Activated CD4-positive, alpha-beta T cell treated with anti-CD3 and anti-CD28 coated beads, Interleukin-2, amount 50 U/mL, for 1 hour (primary cell): ENCODE measurements at places on chromosomes 5 and 9.
A peak's percentile ranks its signal among the peaks of the same experiment; 100 is the strongest.

DNA sequence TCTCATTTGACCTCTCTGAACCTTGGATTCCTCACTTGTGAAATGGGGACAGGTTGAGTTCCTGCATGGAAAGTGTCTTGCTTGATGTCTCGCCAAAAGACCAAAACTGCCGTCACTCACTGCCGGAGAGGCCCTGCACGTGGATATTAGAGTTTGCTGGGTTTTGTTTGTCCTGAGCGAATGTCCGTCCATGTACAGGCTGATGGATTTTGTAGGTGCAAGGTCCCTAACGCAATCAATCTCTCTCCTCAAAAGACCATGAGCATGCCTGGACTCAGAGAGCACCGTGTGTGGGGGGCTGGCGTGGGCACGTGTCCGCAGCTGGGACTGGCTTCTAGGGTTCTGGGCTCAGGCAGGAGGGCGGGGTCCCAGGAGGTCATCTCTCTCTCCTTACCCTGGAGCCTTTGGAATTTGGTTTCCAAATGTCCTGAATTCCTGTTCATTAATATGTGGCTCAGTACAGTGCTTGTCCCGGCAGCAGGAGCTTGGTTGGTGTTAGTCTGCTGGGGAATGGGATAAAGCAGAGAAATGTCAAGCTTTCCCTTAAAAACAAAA lies 146.0 kb upstream of the IER5L start:
- no peak for DNase-seq

DNA sequence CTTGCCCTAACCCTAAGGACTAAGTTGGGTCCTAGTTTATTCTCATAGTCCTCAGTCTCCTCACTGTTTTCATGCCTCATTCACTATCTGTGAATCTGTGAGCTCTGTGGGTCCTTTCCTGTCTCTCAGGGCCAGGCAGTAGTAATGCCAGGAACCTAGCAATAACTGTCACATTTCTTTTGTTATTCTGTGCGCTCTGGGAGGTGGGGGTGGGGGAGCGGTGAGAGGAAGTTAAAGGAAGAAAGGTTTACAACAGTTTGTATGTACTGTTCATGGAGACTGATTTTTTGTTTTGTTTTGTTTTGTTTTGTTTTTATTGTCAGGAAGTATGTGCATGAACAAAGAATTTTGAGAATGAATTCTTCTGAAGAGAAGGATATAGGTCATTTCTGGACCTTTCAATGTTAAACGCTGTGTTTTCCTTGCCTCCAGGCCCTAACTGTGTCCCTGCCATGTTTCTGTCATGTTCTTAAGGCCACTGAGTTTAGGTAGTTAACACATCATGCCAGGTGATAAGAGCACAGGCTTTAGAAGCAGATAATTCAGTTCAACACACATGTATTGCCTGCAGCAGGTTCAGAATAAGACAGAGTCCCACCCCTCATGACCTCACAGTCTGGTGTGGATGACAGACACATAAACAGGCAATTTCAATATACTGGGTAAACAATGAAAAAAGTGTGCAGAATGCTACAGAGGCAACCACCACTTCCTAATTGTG lies 13.3 kb upstream of the FEM1C start:
- no peak for DNase-seq

DNA sequence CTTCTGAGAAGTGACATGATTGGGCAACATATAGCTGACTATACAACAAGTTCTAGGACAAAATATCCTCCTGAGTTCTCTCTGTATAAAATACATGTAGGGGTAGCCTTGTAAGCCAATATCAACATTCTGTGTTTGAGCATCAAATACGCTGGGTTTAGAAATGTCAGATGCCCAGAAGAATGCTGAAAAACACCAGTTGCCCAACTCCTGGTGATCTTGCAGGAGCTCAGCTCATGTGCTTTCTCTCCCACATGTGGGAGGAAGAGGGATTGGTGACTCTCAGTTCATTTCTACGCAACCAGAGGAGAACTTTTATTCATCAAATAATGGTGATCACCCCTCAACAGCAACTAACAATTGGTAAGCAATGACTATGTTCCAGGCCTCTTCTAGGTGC lies 810.9 kb upstream of the ACO1 start:
- DNase-seq, result no peak

GRCh38 chr5:124257048-124257447 lies 489.4 kb downstream of the ZNF608 start:
- DNase-seq, result no peak

DNA sequence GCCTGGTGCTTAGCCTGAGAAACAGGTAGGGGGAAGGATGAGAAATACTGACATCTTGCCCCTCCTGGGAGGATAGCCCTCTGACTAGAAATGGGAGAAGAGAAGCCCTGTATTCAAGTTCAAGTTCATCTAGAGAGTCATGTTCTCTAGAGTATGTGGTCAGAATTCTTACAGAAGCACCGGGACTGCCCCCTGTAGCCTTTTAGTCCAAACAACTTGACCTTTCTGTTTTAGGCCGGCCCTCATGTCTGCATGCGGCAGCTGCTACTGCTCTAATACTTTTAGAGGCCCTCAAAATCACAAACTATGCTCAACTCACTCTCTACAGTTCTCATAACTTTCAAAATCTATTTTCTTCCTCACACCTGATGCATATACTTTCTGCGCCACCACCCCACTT lies 47.7 kb downstream of the PHAX start:
- DNase-seq, result no peak

- no peak for DNase-seq
Measured at GRCh38 chr5:115888027-115888426, 46.3 kb downstream of the AP3S1 start.

- DNase-seq, result no peak
Measured at GRCh38 chr5:131169810-131170539, 769 bp upstream of the LYRM7 start.

DNA sequence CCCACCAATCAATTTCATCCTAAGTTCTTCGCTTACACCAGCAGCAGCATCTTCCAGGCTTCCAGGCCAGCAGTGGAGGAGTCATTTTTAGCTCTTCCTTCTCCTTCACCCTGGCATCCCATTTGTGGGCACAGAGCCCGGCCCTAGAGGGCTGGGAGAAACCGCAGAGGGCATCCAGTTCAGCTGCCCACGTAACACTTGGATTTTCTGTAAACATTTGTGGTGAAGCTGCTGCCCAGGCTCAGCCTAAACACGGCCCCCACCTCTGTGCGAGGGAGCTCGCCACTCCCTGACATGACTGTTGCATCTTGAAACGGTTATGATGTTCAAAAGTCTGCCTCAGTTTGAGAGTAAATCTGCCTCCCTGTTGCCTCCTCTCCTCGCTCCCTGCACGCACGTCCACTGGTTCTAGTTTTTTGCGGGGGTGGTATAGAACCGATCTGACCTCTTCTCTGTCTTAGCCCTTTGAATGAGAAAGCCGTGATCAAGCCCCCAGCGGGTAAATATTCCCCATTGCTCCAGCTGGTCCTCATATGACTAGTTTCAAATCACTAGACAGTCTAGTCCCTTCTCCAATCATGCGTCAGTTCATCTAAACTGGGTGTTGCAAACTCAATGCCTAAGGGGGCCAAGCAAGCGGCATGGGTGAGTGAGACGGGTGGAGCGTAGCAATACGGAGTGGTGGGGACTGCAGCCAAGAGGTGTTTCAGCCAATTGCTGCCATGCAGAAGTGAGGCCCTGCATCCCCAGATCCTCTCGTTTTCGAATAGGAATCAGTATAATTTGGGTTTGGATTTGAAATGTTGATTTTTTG lies 34.9 kb upstream of the N4BP3 start:
- DNase-seq, result no peak

DNA sequence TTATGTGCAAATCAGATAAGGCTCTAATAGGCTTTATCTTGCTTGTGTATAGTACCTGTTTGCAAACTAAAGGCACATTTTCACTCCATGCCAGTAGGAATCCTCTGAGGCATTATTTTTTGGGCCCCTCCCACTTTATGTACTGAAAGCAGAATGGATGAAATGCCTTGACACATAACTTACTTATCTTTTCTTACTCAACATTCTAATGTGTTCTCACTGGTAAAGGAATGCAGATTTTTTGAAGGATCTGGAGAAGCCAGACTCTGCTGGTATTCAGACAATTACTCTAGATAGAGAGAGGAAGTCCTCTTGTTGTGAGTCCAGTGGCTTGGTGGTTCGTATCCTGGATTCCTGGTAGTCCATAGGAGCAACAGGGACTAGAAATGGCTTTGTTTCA lies 336.7 kb downstream of the CCDC171 start:
- no peak for DNase-seq

- DNase-seq, result no peak
Measured at GRCh38 chr9:108094676-108094993, 605.1 kb upstream of the KLF4 start.

GRCh38 chr9:114930056-114930812 lies at the start of gene TNFSF8:
TSS of gene TNFSF8 (minus strand) at chr9:114930591. CDS start at chr9:114930303, 288 bp downstream.
- DNase-seq, result peak; percentile 61

- DNase-seq, result no peak
Measured at GRCh38 chr5:135322271-135322670, 76.8 kb downstream of the MACROH2A1 start.

GRCh38 chr5:92741906-92742305 lies 839.1 kb downstream of the NR2F1-AS1 start:
- no peak for DNase-seq

DNA sequence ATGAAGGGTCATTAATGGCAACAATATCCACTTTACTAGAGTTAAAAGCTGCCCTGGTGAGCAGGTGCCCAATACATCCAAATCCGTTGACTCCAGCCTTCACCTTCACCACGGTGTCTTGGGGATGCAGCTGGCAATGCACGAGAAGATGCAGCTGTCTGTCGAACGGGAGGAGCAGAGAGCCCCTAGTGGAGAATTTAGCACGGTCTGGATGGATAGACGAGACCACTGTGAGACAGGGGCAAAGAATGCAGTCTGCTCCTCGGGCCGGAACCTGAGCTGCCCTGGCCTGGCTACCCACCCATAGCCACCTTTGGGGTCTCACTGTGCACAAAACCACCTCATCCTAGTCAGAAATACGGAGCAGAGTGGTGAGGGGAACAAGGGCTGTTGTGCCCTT lies 35.1 kb downstream of the ADRA1B start:
- DNase-seq, result no peak

- no peak for DNase-seq
Measured at GRCh38 chr9:131862261-131862660, 122.4 kb upstream of the RAPGEF1 start.

- DNase-seq, result no peak
Measured at GRCh38 chr9:106862110-106862820, 701 bp upstream of the ZNF462 start.

- peak; percentile 21 for DNase-seq
Measured at GRCh38 chr5:134077926-134078580, 36.4 kb upstream of the TCF7 start.

DNA sequence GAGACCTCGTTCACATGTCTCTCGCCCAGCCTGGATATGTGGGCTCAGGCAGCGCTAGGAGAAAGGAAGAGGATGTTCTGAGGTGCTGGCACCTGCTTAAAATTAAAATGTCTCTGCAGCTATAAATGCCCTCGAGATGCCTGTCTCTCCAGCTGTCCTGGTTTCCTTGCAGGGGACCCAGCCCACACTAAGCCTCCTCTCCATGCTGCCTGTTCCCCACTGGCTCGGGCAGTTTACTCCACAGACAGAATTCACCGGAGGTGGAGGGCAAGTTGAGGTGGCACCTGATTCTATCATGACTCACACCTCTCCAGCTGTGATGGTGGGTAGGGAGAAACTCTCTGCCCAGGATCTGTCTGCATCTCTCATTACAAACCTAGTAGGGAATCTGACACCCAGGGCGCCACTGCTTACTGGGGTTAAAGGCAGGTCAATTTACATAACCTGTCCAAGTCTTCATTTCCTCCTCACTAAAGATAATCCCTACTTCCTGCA lies 420.9 kb downstream of the SPOCK1 start:
- DNase-seq, result no peak

GRCh38 chr5:180817893-180818674 lies 15.5 kb upstream of the MGAT1 start:
- no peak for DNase-seq

- DNase-seq, result no peak
Measured at GRCh38 chr5:354581-355378, 33.3 kb downstream of the AHRR start.

DNA sequence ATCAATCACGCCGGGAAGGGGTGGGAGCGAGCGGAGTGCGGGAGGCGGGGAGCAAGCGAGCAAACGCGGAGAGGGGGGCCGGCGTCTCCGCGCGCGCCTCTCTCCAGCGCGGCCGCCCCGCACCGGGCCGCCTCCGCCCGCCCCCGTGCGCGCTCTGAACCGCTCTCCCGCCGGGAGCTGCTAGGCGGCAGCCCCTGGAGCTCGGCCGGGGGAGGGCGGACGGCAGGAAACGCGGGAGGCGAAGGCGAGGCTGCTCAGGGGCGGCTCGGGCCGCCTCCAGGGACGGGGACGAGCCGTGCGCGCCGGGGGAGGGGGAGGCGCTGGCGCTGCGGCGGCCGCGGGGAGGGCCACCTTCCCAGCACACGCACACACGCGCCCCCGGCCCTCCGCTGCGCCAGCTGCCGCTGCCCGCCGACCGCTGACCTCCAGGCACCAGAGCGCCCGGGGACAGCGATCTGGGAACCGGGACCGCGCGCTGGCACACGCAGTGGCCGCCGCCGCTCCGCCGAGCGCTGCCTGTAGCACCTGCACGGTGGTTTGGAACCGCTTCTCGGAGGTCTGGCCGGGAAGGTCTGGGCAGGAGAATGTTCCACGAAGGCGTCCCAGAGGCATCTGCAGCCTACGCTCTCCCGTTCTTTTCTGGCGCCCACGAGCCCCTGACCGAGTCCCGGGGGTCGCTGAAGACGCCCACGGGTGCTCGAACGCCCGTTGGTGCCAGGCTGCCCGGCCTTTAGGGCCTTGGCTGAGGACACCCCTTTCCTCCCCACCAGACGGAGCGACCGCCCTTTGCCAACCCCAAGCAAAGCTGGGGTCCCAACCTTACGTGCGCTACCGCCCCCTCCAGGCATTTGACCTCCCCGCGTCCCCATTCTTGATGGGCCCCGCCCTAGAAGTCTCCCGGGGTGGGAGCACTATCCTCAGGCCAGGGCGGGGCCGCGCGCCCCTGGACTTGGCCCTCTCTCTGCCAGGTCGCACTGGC lies at the start of gene GABBR2:
TSS of gene GABBR2 (minus strand) at position 3 of the 979 bp plus-strand sequence. CDS start 198 bp downstream, outside the sequence.
- DNase-seq, result no peak

- DNase-seq, result no peak
Measured at GRCh38 chr5:160573318-160573717, 151.7 kb downstream of the PTTG1 start.

GRCh38 chr5:135020111-135020895 lies 13.7 kb downstream of the PITX1 start:
- DNase-seq, result no peak

DNA sequence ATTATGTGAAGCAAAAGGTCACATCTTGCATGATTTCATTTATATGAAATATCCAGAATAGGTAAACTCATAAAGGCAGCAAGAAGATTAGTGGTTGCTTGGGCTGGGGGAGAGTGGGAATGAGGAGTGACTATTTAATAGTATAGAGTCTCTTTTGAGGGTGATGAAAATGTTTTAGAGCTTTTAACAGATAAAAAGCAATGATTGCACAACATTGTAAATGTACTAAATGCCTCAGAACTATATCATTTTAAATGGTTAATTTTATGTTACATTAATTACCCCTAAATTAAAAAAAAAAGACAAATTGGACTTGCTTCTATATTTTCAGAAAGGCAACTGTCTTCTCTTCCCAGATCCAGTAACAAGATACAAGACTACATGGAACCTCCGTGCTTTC lies 21.9 kb upstream of the TTC39B start:
- DNase-seq, result no peak

- DNase-seq, result no peak
Measured at GRCh38 chr5:15004506-15004905, 132.9 kb upstream of the ANKH start.
